Activated T-helper 1 cell treated with Interleukin-2 at 50 U/mL for 16 hours (primary cell): ENCODE measurements at places on chromosomes 1 and 21.

DNA sequence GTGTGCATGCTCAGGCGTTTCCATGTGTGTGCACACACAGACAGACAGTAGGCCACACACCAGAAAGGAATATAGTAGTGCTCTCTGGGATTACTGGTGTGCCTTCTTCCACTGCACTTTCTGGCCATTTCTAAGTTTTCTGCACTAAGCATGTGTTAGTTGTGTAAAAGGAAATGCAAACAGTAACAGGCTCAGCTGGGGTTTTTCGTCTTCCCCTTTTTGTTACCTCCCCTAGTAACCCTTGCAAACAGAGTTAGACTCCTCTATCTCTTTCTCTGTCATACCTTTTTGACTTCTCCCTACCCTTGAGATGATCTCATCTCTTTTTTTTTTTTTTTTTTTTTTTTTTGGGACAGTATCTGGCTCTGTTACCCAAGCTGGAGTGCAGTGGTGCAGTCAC lies 196.3 kb downstream of the SDCCAG8 start:
- DNase-seq, result no peak

GRCh38 chr1:37043101-37043500 lies 8.8 kb upstream of the GRIK3 start:
- DNase-seq, result no peak

DNA sequence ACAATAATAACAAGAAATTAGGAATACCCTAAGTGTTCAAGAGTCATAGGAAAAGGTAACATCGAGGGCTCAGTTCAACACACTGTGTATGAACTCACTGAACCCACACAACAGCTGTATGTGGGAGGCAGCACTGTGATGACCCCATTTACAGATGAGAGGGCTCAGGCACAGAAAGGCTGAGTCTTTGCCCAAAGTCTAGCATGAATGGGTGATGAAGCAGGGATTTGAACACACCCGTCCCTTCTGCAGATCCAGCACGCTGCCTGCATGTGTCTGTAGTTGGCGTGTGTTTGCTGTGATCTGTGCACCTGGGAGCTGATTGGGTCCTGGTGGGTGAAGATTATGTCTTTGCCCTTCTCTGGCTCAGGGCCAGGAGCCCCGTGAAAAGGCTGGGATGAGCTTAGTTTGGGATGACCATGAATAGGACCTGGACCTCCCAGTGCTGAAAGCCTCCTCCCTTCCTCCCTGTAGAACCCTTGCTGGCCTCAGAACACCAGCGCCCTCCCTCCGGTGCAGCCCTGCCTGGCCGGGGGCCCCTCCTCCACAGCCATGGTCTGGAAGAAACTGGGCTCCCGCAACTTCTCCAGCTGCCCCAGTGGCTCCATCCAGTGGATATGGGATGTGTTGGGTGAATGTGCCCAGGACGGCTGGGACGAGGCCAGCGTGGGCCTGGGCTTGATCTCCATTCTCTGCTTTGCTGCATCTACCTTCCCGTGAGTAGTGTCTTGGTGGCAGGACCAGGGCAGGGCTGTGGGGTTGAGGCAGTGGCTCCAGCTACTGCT lies 5.2 kb downstream of the SLC66A1 start:
- DNase-seq, result no peak

GRCh38 chr1:167460836-167461235 lies 57.5 kb downstream of the CD247 start:
- DNase-seq, result no peak

DNA sequence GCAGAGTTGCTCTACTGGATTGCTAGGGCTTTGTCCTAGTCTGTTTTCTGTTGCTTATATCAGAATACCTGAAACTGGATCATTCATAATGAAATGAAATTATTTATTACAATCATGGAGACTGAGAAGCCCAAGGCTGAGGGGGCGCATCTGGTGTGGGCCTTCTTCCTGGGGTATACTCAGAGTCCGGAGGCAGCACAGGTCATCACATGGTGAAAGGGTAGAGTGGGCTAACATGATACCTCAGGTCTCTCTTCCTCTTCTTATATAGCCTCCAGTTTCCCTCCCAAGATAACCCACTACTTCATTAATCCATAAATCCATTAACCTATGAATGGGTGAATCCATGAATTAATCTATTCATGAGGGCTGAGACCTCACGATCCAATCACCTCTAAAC lies 667.6 kb upstream of the NCAM2 start:
- no peak for DNase-seq

DNA sequence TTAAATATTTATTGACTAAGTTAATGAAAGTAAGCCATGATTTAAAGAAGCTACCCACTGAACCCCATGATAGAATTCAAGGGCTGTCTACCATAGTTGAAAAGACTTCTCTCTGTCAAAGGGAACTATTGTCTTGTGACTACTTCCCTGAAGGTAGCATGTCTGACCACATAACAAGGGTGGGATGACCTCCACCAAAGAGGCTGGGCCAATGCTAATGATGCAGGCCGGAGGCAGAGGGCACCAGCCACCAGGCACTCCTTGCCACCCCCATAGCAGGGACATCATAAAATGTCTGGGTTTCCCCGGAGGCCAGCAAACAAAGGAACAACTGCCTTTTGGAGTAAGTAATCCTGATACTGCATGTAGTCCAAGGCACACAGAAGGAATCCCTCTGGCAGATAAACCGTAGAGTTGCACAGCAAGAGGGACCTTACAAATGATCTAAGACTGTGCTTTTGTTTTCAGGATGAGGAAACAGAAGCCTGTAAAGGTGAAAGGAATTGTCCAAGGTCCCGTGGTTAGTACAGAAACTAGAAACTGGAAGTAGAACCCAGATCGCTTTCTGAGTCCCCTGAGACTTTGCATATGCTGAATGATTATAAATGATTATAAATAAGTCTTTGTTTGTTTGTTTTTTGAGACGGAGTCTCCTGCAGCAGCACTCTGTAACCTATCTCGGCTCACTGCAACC lies 33.5 kb upstream of the ITPKB start:
- no peak for DNase-seq

- no peak for DNase-seq
Measured at GRCh38 chr1:191343816-191344215, 814.4 kb upstream of the RGS18 start.

DNA sequence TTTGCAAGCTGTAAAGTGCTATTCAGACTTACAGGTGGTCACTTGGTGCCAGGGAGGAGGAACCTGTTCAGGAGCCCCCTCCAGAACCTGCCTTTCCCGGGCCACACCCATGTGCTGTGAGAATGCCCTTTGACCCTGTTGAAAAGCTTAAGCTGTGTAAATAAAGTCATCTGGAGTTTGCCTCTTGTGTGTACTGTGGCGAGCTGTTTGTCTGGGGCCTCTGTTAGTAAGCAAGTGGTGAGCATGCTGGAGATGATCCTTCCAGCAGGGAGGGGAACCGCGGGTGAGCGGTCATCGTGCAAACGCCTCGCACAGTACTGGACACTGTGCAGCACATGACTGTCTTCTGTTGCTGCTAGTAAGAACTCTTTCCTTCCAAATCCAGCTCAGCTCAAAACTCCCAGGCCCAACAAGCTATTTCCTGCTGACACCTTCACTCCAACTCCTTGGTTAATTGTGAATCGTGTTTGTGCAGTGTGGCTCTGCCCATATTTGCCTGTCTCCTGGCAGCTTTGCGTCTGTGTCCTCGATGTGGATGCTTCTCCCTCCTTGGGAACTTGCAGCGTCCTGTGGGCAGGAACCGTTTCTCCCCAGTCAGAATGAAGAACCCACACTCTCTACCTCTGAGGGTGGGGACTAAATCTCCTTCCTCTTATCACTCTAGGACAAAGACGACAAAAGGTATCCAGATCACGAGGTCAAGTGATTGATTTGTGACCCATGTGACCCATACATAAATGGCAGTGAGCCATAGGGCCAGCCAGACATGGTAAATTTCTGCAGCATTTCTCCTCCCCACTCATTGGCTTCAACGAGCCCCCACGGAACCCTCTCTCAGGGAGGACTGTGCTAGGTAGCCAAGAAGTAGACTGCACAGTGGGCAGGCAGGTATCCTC lies 13.9 kb upstream of the BTG2 start:
- DNase-seq, result no peak

GRCh38 chr1:81308191-81308590 lies 492.5 kb upstream of the ADGRL2 start:
- no peak for DNase-seq

- DNase-seq, result no peak
Measured at GRCh38 chr1:95716097-95716496, 482.1 kb downstream of the RWDD3 start.

GRCh38 chr1:201989354-201990128 lies 7.1 kb downstream of the RNPEP start:
- DNase-seq, result no peak

DNA sequence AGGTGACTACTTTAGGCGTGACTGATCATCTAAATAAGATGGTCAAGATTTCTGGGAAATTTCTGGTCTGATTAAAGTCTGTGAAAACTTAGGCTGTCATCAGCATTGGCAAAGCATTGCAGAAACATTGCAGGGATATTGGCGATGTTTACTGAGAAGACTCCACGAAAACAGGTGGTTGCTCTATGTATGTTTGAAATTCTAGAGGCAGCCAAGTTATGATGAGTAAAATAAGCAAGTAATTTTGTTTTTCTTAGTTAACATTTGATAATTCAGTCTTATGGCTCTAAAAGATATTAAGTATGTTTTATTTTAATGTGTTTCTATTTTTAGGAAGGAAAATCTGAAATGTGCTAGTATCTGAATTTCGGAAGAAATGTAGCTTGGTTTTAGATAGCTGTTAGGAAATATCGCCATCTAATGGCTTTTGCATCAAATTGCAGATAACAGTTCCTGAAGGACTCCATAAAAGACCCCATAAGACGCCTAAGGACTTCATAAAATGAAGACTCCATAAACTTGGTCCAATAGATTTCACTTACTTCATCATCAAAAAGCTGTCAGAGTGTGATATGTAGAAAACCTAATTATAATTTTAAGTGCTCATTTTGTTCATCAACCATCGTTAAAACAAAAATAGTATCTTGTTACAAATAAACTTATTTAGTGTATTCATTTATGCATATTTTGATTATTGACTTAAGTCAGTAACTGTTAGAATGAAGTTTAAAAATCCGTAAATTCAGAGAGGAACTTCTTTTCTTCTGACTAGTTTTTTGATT lies 344.6 kb downstream of the RYR2 start:
- DNase-seq, result no peak

GRCh38 chr1:41537788-41538351 lies 53.4 kb upstream of the EDN2 start:
- no peak for DNase-seq

DNA sequence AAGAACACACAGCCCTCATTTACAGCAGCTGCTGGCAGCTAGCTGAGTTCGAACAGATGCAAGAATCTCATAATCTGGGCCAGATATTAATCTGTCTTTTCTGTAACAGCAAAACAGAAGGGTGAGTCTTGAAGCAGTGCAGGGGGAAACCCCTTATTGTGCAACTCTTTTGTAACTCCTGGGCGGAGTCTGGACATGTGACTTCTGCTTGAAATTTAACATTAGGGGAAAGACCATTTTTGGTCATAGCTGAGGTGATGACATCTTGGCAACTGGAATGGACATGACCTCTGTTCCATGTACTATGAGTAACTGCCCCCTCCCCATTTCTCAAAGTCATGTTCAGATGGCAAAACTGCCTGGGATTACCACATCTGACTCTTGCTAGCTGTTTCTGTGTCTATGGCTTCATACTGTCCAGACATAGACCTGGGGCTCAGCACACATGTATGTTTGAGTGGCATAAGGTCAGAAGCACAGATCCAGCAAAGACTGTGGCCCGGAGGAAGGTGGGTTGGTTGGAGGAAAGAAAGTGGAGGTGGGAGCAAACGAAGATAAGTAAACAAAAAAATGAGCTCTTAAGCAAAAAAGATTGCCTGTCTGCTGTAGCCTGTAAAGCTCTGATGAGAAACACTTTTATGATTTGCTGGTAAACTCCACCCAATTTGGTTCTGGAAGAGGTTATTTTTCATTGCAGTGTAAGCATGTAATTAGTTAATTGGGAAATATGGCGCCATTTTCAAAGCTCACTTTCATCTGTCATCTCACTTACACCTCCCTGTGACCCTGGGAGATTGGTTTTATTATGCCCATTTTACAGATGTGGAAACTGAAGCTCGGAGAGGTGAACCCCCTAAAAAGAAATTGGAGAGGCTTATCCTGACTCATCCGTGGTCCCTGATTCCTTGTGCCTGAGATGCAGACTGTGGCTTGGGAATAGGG lies 26.1 kb downstream of the ETS2 start:
- DNase-seq, result no peak

GRCh38 chr1:226691247-226691646 lies 47.8 kb downstream of the ITPKB start:
- DNase-seq, result peak; percentile 32

DNA sequence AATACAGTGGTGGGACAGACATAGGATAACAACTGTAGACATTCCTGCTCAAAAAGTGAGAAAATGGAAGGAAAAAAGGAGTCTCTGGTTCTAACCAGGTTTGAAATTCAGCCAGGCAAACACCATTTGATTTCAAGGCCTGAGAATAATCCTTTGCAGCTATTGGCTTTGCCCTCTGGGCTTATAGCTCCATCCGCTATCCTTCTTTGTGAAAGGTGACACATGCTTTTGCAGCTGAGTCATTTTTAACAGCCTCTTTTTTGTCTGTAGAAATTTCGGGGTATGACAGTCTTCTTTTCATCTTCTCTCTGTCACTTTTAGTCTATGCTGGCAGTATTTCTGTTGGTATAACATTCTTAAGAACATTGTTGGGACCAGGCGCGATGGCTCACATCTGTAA lies 16.2 kb downstream of the SDHC start:
- no peak for DNase-seq

DNA sequence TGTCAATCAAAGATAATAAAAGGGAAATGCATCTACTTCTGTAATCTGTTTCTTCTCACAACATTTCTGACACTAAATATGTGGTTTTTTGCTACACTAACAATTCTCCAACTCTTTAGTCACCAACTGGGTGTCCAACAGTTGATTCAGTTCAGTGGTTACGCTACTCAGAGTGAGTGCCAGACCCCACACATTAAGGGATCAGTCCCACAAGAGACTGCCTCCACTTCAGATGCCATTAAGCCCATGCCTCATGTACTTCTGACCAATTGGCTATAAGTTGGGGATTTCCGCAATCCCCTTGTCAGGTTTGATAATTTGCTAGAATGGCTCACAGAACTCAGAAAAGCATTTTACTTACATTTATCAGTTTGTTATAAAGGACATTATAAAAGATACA lies 28.4 kb downstream of the RNF2 start:
- no peak for DNase-seq

DNA sequence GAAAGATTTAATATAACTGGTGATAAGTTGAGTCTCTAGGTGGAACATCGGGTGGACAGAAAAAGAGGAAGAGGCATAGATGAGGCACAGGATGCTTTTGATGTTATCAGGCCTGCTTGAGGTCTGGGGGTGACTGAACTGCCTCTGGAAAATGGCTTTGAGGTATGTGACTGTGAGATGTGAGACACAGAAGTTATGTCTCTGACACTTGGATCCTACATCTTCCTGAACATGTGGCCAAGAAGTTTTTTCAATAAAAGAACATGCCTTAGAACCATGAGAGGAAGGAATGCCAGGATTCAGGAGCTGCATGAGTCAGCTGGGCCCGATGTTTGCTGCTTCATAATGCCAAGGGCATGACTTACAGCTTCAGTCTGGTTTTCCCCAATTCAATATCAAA lies 11.5 kb upstream of the AIM2 start:
- no peak for DNase-seq

- no peak for DNase-seq
Measured at GRCh38 chr1:159229896-159230295, 25.2 kb downstream of the ACKR1 start.
